Renal pelvis (tissue), 12 donors: ENCODE measurements at places on chromosomes 6 and 20. TPM values are rescaled to one million over a fixed set of nuclear protein-coding genes. Genes with fewer than 3 reads are reported as not detected.

ASCC3 gene
- 18.9 TPM for polyA plus RNA-seq

CGAS gene
- 3.8 TPM for polyA plus RNA-seq

TINAG gene
- polyA plus RNA-seq = 29.8 TPM

MYLK2 gene
- polyA plus RNA-seq = 0.91 TPM

WFDC10B gene
- not detected for polyA plus RNA-seq

SLC2A10 gene
- 18.0 TPM for polyA plus RNA-seq

PRDM13 gene
- not detected for polyA plus RNA-seq

SNAP25 gene
- polyA plus RNA-seq = 6.1 TPM

CRISP3 gene
- 0.48 TPM for polyA plus RNA-seq

RAB23 gene
- polyA plus RNA-seq = 35.0 TPM

PRSS16 gene
- 0.61 TPM for polyA plus RNA-seq

SLC44A4 gene
- polyA plus RNA-seq = 35.1 TPM

EMILIN3 gene
- polyA plus RNA-seq = 9.6 TPM

C6orf141 gene
- polyA plus RNA-seq = 1.0 TPM

DNAH8 gene
- polyA plus RNA-seq = 0.31 TPM

NKAIN4 gene
- polyA plus RNA-seq = 43.8 TPM

FAM83D gene
- 17.1 TPM for polyA plus RNA-seq

BANF2 gene
- not detected for polyA plus RNA-seq

OXT gene
- polyA plus RNA-seq = 1.0 TPM

SLC35F1 gene
- polyA plus RNA-seq = 2.7 TPM

NTSR1 gene
- 2.4 TPM for polyA plus RNA-seq

ARMH2 gene
- polyA plus RNA-seq = not detected

ZBTB2 gene
- 14.4 TPM for polyA plus RNA-seq

GMPR gene
- 9.8 TPM for polyA plus RNA-seq

HLA-DRA gene
- 58.4 TPM for polyA plus RNA-seq

MCHR2 gene
- polyA plus RNA-seq = not detected

FKBP1C gene
- polyA plus RNA-seq = 0.63 TPM
